ENCODE measurements at places on chromosomes 1 and 21.

GRCh38 chr1:115432061-115432460 lies 94.0 kb upstream of the NGF start:
- DNase-seq: no peak

- DNase-seq: no peak
Observed at GRCh38 chr1:163837206-163837605, 515.5 kb downstream of the NUF2 start.

- DNase-seq: no peak
Observed at GRCh38 chr1:184771190-184771691, 16.6 kb upstream of the EDEM3 start.

DNA sequence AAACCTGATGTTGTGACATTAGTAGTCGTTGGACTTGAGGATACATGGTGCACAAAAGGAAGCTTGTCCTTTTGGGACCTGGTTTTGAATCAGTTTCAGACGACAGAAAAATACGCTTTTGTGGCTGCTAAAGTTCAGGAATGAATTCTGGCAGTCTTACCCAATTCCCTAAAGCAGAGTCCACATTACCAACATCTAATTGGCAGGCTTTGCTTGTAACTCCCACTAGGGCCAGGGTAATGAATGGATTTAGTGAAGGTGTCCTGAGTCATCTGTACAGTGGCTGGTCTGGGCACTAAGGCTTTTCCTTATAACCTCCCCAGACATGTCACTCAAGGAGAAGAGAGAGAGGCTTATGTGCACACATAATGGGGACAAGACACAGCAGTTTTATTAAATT lies 66.2 kb upstream of the RNPC3 start:
- no peak for DNase-seq

- DNase-seq: no peak
Observed at GRCh38 chr1:30778154-30778978, 20.8 kb upstream of the LAPTM5 start.

DNA sequence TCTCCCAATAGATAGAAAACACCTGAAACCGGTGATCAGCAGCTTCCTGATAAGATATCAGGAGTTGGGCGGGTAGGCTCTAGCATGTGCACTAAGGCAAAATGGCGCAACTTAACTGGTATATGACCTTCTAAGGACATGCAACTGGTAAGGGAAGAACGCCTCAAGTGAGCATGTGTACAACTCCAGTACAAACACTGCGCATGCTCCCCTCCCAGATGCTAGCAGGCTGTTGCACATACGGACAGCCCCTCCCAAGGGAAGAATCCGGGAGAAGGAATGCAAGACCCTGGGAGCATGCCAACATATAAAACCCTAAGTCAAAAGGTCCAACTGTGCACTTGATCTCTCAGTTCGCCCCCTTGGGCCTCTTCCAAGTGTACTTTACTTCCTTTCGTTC lies 110.8 kb downstream of the TSEN15 start:
- no peak for DNase-seq

DNA sequence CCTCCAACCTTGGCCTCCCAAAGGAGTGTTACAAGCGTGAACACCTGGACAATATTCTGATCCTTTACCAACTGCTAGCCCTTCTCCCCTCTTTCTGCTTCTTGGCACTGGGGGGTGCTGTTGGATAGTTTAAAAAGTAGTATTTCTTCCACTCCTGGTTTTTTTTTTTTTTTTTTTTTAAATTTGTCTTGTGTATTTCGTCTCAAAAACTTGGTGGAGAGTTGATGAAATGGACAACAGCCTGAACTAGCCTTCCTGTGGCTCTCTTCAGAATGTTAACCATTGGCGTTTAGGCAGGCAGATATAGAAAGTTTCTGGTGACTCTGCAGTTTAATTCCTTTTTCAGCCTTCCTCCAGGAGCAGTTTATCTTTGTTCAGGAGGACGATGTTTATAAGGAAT lies 69.7 kb upstream of the USP24 start:
- DNase-seq: no peak

GRCh38 chr1:53066488-53066887 lies 4.5 kb downstream of the PODN start:
- no peak for DNase-seq

GRCh38 chr1:178768423-178768822 lies 43.4 kb downstream of the RALGPS2 start:
- DNase-seq: no peak

DNA sequence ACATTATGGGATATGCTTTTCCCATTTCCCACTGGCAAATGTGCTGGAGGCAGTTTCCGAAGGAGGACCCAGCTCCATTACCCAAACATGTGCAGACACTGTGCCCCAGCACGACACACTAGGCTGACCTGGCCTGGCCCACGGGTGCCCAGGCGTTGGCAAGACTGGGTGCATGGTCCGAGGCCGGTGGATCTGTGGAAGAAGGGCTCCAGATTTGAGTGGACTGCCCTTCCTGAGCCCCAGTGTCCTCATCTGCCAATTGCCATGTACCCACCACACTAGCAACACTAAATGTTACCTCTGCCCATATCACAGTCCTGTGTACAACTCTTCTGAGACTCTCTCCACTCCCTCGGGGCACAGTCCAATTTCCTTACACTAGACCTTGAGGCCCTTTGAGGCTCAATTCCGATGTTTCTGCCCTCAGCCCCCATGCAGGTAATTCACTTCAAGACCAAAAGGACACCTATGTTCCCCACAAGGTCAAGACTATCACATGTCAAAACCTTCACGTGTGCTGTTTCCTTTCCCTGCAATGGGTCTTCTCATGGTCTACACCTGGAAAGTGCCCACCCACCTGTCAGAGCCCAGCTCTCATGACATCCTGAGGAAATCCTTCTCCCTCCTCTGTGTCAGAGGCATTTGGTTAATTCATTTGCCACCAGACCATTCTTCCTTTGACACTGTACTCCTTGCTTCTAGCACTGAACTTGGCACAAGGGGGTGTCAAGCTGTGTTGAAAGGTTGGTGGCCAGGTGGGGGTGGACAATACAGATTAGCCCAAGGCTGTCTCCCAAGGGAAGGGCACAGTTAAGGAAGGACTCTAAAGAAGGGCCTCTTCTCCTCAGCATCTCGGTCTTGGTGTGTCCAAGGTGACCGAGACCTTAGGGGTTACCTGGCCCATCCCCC lies 124.9 kb downstream of the DMRTB1 start:
- no peak for DNase-seq

DNA sequence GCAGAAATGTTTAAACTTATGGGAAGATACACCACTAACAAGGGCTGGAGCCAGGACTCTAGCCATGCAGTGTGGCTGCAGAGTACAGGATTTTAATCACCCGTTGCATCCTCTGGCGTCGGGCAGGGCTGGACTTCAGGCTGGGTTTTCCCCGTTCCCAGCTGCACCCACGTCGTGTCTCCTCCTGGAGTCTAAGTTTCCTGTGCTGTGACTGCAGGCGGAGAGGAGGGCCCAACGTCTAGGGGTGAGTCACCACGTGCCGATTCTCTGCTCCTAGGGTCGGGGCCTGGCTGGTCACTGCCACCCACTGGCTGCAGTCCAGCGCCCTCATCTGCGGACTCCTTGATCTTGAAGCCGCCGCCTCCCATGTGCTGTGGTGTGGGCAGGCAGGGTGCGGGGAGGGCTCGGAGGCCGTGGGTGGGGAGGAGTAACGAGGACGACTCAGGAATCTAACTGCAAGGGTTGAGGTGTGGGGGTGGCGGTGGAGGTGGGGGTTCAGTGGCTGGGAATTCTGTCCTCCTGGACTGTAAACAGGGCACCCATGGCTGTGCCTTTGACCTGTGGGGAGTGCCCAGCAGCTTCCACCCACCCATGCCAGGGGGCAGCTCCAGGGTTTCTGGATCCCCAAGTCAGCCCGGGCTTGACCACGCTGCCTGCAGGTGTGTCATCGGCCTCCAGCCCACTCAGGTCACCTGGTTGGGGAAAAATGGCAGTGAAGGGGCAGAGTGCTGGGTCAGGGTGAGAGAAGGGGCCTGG lies 77.8 kb downstream of the ALPL start:
- no peak for DNase-seq
